ENCODE measurements at places on chromosomes 5 and 9. TPM values are rescaled to one million over a fixed set of nuclear protein-coding genes. Genes with fewer than 3 reads are reported as not detected.

- peak; percentile 21 for DNase-seq
Observed at GRCh38 chr5:132753135-132753987, 6.1 kb downstream of the CCNI2 start.

- no peak for DNase-seq
Observed at GRCh38 chr5:103446813-103447212, 115.8 kb downstream of the NUDT12 start.

DNA sequence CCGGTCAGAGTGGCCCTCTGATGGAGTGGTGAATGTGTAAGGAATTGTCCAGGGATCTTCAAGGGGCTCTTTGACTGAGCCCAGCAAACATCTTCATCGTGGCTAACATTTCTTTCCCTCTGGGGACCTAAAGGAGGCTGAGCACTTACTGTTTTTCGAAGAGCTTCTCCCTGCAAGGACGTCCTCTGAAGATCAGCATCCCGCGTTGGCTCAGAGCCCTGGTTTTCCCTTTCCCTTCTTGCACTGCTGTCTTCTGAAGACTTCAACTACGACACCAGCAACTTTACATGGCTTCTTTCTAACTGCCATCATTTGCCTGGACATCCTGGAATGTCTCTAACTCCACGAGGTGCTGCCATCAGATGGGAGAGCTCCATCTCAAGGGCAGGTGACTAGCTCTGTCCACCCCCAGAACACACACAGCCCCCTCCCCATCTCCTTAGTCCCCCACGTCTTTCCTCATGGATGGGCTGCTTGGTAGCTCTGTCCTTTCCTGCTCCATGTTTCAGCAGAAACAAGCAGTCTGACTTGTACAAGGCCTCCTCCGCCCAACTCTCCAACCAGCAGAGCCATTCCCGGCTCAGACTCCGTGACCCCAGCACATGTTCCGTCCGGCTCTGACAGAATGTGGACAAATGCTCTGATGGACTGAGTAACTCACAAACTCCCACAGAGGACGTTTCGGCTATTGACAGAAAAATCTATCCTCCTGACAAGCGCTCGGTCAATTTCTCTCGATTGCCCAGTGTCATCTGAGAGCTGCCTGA, 17.1 kb downstream of the SHB start:
- no peak for DNase-seq

- peak; percentile 28 for DNase-seq
Observed at GRCh38 chr9:131045300-131046092, 36.5 kb downstream of the LAMC3 start.

DNA sequence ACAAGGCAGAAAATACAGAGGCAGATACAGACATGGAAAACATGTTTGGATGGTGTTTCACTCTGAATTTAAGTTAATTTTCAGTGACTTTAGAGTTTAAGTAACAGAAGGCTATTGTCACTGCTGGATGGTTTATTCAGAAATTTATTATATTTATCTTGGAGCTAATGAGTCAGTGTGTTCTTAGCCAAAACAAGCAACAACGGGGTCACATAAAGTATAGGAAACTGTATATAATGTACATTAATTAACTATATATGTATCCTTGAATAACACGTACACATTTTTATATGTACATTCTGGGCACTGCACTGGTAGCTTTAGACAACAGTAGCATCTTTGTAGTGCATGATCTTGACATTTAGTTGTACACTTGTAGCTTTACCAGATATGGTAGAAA, 30.7 kb downstream of the CYLC2 start:
- DNase-seq: no peak

TERT gene
- 5.1 TPM for total RNA-seq

GPR151 gene
- not detected for total RNA-seq

SLF1 gene
- 10.7 TPM for total RNA-seq

GRCh38 chr9:109683521-109683920, 96.5 kb upstream of the PALM2AKAP2 start:
- DNase-seq: no peak

DNA sequence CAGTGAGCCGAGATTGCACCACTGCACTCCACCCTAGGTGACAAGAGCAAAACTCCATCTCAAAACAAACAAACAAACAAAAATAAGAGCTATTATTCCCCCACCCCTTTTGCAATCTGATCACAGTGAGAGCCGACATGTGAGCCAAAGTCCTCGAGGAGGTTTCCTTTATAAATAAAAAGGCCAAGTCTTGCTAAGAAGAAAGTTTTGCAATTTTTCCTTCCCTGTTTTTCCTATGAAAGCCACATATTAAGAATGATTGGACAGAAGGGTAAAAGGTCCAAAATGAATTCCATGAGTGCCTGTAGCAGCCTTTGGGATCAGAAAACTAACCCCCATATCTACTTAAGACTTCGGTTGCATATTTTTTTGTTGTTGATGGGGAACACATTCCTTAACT, 179.7 kb downstream of the TSSK1B start:
- no peak for DNase-seq

GRCh38 chr9:101434998-101435397, 576 bp downstream of the ALDOB start:
- no peak for DNase-seq

DNA sequence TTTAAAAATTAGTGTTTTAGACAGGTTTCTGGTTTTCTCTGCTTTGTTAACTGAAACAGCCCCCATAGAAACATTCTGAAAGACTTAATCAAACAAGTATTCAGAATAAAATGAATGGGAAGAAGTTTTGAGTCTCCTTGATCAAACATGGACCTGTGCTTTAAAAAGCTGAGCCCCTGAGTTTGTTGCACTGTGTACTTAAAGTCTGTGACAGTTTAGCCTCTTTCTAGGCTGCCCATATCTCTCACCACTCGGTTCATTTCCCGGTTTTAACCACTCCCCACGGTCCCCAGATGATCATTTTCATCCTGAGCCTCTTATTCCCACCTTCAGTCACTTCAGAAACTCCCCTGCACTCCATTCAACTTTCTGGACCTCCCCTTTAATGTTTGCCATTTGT, 215.9 kb upstream of the DMRT1 start:
- DNase-seq: no peak

- no peak for DNase-seq
Observed at GRCh38 chr9:115362101-115362500, 244.1 kb upstream of the TNC start.

GRCh38 chr5:91016322-91016721, 366.8 kb downstream of the ARRDC3 start:
- no peak for DNase-seq

PCDHGB6 gene
- total RNA-seq: not detected

GRCh38 chr5:136666970-136667620, 301.8 kb upstream of the TRPC7 start:
- DNase-seq: no peak

SEMA6A gene
- total RNA-seq: 0.23 TPM

GRCh38 chr9:133421615-133422542, at the start of gene ADAMTS13:
ADAMTS13 (plus strand) TSS chr9:133422367; CDS start chr9:133422444, 77 bp downstream.
- DNase-seq: peak; percentile 77

DNA sequence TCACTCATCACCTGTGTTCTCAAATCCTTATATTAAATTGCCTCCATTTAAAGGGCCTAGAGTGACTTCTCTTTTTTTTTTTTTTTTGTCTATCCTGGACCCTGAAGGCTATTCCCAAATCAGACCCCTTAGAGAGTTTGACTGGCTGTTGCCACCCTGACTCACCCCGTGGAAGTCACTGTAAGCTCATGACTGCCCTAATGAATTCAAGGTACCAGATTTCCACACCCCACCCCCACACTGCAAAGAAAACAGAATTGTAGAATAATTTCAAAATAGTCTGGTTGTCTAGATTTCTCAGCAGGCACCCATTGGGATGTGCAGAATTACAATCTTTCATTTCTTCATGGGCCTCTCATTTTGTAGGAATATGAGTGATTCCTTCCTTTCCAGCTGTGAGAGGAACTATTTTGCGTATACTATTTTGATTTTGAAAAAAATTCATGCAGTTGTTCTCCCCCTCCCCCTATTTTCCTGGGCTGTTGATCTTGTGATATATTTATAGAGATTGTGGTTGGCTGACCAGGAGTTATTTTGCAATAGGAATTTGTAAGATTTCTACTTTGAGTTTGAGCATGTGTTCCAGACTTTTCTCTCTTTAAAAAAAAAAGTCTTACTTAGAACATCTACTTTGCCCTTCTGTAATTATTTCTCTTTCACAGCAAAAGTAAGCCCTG, 79.1 kb downstream of the ZNF618 start:
- DNase-seq: no peak

GRCh38 chr9:23341346-23341745, 484.7 kb downstream of the ELAVL2 start:
- no peak for DNase-seq

- DNase-seq: no peak
Observed at GRCh38 chr9:127529671-127530070, 78.4 kb downstream of the LRSAM1 start.

ARL14EPL gene
- not detected for total RNA-seq

LSM11 gene
- total RNA-seq: 7.4 TPM

- DNase-seq: no peak
Observed at GRCh38 chr9:106130374-106130773, 436.0 kb downstream of the TMEM38B start.

DNA sequence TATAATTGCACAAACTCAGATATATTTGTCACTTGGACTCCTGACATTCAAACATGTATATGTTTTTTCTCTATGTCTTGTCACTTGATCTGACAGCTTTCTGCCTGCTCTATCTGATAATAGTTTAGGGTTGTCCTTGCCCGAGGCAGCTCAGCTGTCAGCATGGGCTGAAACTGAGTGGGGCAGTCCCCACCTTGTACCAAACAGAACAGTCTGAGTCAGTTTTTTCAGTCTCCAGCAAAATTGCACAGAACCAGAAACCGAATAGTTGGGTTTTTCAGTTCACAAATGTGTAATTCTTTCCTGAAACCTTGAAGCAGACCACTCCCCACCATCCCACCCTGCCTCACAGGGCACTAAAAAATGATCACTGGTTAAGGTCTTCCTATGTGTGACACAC, 9.5 kb upstream of the HAND1 start:
- DNase-seq: peak; percentile 73

ANAPC2 gene
- 56.9 TPM for total RNA-seq

EIF4E1B gene
- not detected for total RNA-seq

- no peak for DNase-seq
Observed at GRCh38 chr9:132976571-132976970, 1.9 kb upstream of the GFI1B start.

LMX1B gene
- not detected for total RNA-seq

DNA sequence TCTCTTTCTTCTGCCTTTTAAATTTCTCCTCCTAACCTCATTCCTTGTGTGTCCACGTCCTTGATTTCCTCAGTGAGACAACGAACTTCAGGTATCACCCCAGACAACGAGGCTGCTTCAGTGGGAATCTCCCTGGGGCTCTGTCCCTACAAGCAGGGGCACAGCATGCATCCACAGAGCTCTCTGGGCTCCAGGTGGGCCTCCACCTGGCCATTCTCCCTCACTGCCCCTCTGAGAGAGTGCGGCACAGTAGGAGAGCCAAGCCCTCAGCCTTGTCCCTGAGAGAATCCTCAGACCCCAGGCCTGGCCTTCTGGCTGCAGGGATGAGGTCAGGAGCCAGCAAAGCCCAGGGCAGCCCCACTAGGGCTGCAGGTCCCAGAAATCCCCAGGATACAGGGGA, 105.3 kb downstream of the LHFPL2 start:
- DNase-seq: no peak

DNA sequence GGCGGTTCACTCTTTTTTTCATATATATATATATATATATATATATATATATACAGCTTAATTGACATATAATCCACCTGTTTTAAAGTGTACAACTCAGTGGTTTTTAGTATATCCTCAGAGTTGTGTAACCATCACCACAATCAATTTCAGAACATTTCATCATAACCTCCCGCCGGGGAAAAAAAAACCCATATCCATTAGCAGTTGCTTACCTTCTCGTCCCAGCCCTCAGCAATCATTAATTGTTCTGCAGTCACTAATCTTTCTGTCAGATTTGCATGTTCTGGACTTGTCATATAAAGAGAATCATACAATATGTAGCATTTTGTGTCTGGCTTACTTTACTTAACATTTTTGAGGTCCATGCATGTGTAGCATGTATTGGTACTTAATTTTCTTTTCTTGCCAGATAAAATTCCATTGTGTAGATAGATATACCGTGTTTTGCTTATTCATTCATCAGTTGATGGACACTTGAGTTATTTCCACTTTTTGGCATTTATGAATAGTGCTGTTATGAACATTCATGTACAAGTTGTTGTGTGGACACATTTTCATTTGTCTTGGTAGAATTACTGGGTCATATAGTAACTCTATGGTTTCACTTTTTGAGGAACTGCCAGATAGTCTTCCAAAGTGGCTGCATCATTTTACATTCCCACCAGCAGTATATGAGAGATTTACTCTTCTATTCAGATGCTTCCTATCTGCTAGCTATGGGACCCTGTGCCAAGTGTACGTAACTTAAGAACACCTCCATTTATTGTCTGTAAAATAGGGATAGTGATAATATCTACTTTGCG, 3.5 kb upstream of the RNF145 start:
- no peak for DNase-seq

- no peak for DNase-seq
Observed at GRCh38 chr9:98064623-98065392, 8.3 kb downstream of the NANS start.

DNA sequence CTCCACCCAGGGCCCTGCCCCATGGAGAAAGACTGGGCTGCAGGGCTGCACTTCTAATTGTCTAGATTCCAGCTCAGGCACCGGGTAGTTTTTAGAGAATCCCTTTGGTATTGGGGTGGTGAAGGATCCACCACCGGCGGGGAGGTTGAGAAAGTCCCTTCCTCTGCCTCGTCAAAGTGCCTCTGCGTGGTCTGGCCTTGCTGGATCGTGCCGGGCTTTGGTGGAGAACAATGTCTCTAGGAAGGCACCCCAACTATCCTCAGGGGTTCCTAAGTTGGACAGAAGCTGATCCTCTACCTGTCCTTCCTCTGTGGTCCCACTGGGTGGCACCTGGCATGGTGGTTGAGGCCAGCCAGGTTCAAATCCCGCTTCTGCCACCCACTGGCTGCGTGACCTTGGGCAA, 7.3 kb upstream of the AMBP start:
- DNase-seq: no peak

- DNase-seq: no peak
Observed at GRCh38 chr5:103355579-103355978, 97.0 kb downstream of the MACIR start.

CYSRT1 gene
- 1.0 TPM for total RNA-seq

CARD6 gene
- 0.76 TPM for total RNA-seq

GRCh38 chr5:149228618-149229297, 42.9 kb upstream of the AFAP1L1 start:
- no peak for DNase-seq

IFNA13 gene
- not detected for total RNA-seq
